Stimulated activated CD4-positive, alpha-beta T cell treated with anti-CD3 and anti-CD28 coated beads, TNF-alpha, amount 100 ng/mL, for 4 hours (primary cell): ENCODE measurements at places on chromosomes 1 and 21.
A peak's percentile ranks its signal among the peaks of the same experiment; 100 is the strongest.

DNA sequence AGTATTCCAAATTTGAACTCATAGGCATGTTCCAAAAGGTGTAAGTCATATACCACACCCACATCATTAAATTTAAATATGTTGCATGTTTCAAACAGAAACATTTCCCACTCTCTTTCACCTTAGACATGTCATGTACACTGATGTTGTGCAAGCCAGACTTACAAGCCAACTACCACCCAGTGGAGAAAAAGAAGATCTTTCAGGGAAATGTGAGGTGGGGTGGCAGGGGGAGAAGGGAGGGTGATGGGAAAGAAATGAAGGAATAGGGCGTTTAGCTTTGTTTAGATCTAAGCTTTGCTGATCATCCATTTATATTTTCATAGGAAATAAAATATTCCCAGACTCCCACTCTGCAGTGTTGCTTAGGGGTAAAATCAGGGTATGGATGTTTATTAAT lies 1.6 kb downstream of the NEGR1 start:
- DNase-seq, result no peak

DNA sequence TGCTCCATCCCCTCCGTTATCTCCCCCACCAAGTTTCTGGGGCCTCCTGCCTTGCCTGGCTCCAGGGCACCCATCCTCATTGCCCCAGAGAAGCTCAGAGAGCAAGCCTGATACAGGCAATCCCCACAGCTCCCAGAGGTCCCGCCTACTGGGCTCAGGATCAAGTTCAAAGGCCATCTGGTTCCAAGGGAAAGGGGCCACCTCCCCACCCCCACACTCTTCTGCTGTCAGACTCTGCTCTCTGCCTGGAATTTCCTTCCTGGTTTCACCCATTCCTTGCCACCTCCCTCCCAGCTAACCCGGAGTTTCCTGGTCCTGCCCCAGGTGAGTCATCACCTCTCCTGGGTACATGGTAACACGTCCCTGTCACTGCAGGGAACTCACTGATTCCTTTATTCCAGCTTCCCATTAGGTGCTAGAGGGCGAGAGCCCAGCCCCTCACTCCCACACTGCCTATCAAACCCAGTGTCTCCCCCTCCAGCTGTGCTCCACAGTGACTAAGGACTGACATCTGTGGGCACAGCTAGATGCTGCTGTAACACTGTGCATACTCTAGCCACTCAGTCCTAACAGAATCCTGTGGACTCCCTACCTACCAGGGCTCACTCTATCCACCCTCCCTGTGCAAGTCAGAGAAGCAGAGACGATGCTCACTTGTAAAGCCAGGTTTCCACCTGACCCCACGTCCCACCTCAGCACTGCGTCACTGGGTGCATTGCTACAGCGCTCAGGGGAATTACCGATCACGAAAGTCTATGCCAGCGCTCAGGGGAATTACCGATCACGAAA lies 21.8 kb downstream of the RSPH1 start:
- DNase-seq, result no peak

GRCh38 chr1:212561501-212561931 lies 47.0 kb upstream of the ATF3 start:
- no peak for DNase-seq

- peak; percentile 87 for DNase-seq
These were observed at the start of gene DEDD for GRCh38 chr1:161132410-161133219. DEDD (minus strand) TSS chr1:161132667; CDS start chr1:161124462, 8,205 bp downstream.

DNA sequence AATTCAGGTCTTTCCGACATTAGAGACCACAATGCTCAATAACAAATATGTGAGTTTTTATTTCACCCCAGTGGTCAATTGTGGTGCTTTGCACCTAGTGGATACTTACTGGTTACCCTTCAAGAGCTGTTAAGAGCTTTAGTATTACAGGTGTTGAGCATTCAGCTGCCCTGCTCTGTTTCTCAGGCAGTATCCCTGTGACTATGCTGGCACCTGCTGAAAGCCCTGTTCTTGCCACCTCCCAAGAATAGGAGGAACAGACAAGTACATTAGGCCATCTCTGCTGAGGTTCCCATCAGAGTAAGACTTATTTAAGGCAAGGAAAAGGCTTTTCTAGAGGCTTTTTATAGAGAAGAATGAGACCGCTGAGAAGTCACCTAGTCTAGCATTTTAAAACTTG lies 60.8 kb downstream of the NOS1AP start:
- no peak for DNase-seq

- no peak for DNase-seq
These were observed 1.0 kb downstream of the RD3 start for GRCh38 chr1:211490821-211491415.

DNA sequence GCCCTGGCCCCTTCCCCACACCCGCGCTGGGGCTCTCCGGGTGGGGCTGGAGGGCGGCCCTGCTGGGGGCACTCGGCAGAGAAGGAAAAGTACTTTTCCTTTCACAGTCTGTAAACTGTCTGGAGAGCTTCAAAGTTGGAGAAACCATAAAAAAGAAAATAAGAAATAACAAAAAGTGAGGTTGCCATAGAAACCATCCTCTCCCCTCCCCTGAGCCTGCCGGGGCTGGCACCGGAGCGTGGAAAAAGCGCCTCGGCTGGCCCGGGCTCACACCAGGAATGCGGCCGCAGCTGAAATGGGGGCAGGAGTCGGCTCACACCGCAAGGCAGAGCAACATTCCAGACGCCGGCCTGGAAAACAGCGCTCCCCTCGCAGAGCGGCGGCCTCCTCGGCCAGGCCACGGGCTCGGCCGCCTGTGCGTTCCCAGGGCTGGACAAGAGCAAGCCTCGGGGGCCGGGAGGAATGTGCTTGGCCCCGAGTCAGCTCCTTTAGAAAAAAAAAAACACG lies 69.2 kb downstream of the MORN1 start:
- DNase-seq, result no peak

GRCh38 chr1:72635719-72636118 lies 353.4 kb upstream of the NEGR1 start:
- DNase-seq, result no peak

DNA sequence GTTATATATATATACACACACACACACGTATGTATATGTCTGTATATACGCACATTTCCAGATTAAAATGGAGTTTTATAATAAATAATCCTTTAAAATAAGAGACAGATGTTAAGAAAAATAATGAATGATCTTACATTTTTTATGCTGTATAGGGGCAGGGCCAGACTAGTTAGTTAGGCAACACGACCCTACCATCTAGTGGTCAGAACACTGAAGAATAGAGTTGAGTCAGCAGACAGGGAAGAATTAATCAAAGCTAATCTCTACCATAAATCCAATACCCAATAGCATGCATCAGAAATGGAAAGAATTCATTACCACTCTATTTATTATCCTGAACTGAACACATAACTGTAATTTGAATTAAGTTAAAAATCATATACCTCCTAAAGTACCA lies 156.7 kb downstream of the BRINP3 start:
- DNase-seq, result no peak

- DNase-seq, result no peak
These were observed 26.1 kb downstream of the CACNA1S start for GRCh38 chr1:201085902-201086735.

DNA sequence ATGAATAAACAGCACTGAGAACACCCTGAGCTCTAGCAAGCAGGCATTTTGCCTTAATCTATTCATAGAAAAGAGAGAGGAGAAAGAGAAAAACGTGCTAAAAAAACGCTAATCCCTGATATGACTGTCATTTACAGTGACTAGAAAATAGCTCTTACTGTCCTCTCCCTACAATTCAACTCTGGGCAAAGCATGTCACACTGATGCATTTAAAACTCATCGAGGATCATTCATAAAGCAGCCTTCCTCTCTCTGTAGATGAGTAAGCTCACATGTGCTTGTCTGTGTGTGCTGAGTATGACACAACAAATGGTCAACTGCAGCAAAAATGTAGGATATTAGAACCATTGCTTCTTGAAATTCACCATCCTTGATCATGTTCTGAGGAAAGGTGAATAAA lies 109.0 kb downstream of the SGIP1 start:
- DNase-seq, result no peak

DNA sequence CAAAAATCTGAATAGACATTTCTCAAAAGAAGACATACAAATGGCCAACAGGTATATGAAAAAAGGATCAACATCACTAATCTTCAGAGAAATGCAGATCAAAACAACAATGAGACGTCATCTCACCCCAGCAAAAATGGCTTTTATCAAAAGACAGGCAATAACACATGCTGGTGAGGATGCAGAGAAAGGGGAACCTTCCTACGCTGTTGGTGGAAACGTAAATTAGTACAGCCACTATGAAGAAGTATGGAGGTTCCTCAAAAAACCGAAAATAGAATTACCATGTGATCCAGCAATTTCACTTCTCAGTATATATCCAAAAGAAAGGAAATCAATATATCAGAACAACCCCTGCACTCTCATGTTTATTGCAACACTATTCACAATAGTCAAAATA lies 65.1 kb upstream of the ATP1B1 start:
- DNase-seq, result no peak

DNA sequence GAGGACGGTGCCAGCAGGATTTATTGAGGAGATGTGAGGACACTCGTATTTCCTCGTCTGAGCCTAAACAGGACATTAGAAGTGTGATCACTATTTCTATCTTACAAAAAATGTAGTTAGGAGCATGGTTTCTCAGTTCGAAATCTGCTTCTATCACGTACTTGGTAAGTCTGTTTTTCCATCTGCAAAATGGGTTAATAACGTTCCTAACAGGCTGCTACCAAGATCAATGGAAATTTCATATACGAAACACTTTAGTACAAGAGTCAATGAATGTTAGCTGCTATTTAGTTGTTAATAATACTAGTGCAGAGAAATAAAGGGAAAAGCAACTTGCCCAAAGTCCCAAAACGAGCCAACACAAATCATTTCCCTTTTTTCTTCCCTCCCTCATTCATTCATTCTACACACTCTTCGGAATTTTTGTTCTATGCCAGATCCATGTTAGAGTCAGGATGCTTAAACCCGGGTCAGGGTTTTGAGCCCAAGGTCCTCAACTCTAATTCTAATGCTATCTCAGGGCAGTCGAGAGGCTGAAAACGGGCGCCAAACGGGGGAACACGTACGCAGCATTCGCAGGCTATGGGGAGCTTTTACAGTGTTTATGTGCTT lies 608 bp downstream of the SNRNP40 start:
- no peak for DNase-seq

DNA sequence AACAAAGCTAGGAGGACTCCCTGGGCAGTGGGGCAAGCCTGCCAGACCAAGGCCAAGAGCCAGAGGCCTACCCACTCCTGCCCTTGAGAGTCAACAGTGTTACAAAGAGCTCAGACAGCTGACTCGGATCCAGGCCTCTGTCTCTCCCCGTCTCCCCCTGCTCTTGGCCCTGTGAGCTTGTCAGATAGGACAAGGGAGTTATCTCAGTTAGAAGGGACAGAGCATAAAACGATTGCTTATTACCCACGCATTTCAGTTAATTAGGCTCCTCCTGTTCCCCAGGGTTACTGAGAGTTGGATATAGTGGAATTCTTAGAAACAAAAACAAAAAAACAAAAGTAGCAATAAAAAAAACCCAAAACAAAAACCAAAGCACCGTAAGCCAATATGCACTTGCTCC lies 1.3 kb downstream of the SLC41A1 start:
- no peak for DNase-seq

- DNase-seq, result no peak
These were observed 26.5 kb upstream of the SAMD11 start for GRCh38 chr1:897226-897625.

GRCh38 chr1:232111611-232112010 lies 485.0 kb downstream of the DISC1 start:
- DNase-seq, result no peak

GRCh38 chr1:65165269-65165993 lies 17.4 kb downstream of the AK4 start:
- no peak for DNase-seq

- no peak for DNase-seq
These were observed 25.5 kb downstream of the CAPN9 start for GRCh38 chr1:230772457-230773395.

- DNase-seq, result no peak
These were observed 148.3 kb downstream of the RHOU start for GRCh38 chr1:228883535-228883934.

DNA sequence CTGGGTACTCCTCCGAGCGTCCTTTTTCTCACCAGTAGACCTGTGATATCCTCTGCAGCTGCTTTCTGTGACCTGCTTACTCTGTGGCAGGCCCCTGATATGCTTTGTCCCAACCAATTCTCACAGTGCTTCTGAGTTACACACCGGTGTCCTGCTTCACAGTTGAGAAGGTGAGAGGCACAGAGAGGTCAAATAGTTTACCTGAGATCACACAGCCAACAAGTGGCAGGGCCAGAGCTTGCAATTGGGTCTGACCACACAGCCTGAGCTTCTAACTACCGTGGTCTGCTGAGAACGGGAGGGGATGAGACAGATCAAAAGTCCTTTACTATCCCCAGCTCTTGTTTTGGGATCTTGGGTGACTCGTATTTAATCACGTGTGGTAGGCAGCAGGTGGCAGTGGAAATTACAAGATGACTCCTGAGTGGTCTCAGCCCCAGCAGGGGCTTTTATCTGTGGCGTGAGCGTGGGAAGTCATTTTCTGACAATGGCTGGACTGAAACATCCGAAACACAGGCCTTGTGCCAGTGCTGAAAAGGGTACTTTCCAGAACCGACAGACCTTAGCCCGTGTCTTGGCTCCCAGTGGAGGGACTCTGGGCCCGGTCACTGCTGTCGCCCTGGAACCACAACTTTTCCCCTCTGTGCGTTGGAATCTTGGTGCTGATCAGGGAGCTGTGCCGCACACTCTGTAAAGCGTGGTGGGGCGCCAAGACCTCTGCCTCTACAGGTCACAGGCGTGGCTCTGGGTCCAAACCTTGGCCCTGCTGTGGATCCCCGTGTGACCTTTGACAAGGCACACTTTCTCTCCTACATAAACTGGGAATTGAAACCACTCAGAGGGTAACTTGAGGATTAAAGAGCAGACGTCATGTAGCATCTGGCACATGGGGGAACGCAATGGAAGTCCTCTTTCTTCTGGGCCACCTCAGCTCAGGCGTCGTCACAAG lies 11.9 kb downstream of the THEMIS2 start:
- no peak for DNase-seq

- no peak for DNase-seq
These were observed 17.2 kb downstream of the LSS start for GRCh38 chr21:46211376-46211775.

GRCh38 chr21:41023936-41024335 lies 144.0 kb upstream of the BACE2 start:
- no peak for DNase-seq

GRCh38 chr21:37696936-37697335 lies 219.3 kb downstream of the KCNJ6 start:
- no peak for DNase-seq

DNA sequence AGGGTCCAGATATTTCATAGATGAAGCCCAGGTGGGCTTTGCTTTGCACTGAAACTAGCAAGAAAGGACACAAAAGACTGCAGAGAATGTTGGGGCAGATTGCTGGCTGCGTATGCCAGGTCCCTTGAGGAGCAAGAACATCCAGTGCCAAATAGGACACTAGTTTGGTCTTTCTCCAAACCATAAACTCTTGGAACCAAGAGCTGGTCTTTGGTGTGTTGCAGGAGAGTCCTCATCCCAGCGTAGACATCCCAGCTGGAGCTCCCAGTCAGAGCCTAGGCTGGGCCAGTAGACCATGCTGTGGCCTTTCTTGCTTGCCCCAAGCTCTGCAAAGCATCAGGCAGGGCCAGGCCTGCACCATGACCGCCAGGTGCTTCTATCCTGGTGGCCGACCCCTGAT lies 87.5 kb downstream of the ATP5PO start:
- no peak for DNase-seq

- no peak for DNase-seq
These were observed 124.2 kb downstream of the VPS13D start for GRCh38 chr1:12353981-12354380.

GRCh38 chr1:48673332-48674105 lies 103.2 kb downstream of the BEND5 start:
- no peak for DNase-seq

- no peak for DNase-seq
These were observed 7.7 kb downstream of the SLC37A1 start for GRCh38 chr21:42521384-42521783.
